ENCODE measurements at places on chromosomes 16 and 17. TPM values are rescaled to one million over a fixed set of nuclear protein-coding genes. Genes with fewer than 3 reads are reported as not detected.

Gene CDH8
- total RNA-seq, result not detected

Gene KDM6B
- not detected for total RNA-seq

Gene MED1
- total RNA-seq, result 10.0 TPM

Gene TBC1D28
- total RNA-seq, result not detected

Gene SLC12A3
- total RNA-seq, result not detected

Gene CDH13
- not detected for total RNA-seq

Gene FOXN1
- total RNA-seq, result not detected

Gene CYTH1
- total RNA-seq, result 52.6 TPM

Gene UBN1
- total RNA-seq, result 22.2 TPM

Gene PRCD
- total RNA-seq, result not detected

Gene ZNF48
- 34.6 TPM for total RNA-seq

Gene BAHCC1
- total RNA-seq, result 4.4 TPM

Gene TP53TG3F
- total RNA-seq, result not detected

Gene ACE
- total RNA-seq, result not detected

Gene SMG1
- total RNA-seq, result 35.6 TPM

Gene KRTAP2-2
- total RNA-seq, result not detected

Gene CBX2
- total RNA-seq, result 18.7 TPM

Gene CEP295NL
- total RNA-seq, result not detected

Gene SPEM3
- not detected for total RNA-seq

Gene STX1B
- not detected for total RNA-seq

Gene ELAC2
- 48.0 TPM for total RNA-seq

Gene HCRT
- not detected for total RNA-seq

Gene ITGAX
- total RNA-seq, result 9.7 TPM

Gene GINS2
- total RNA-seq, result 37.3 TPM

Gene NHLRC4
- 4.0 TPM for total RNA-seq

Gene HOXB8
- 0.47 TPM for total RNA-seq

Gene PDP2
- total RNA-seq, result 2.5 TPM

Gene ZG16B
- 0.93 TPM for total RNA-seq

Gene TTLL6
- 0.34 TPM for total RNA-seq

Gene KCNH4
- total RNA-seq, result not detected

Gene SPATA20
- 138 TPM for total RNA-seq

Gene FBXW10B
- 5.7 TPM for total RNA-seq

Gene SLC35G6
- not detected for total RNA-seq

Gene MYH11
- total RNA-seq, result not detected

Gene SLC5A2
- not detected for total RNA-seq

Gene FOXK2
- 22.3 TPM for total RNA-seq

Gene FGF11
- 0.06 TPM for total RNA-seq

Gene CCDC200
- total RNA-seq, result not detected

Gene PLD6
- total RNA-seq, result 4.7 TPM

Gene ELMO3
- total RNA-seq, result 1.5 TPM

Gene CDRT15
- not detected for total RNA-seq

Gene CASKIN1
- total RNA-seq, result 0.03 TPM

Gene SLC6A2
- total RNA-seq, result not detected

Gene EXOC3L1
- total RNA-seq, result not detected
